GM20000 (cell line): ENCODE measurements at places on chromosomes 13 and 19.

GRCh38 chr13:110445722-110446574 lies 115.6 kb downstream of the RAB20 start:
- DNase-seq = no peak

GRCh38 chr19:54431255-54431838 lies 16.1 kb downstream of the TTYH1 start:
- no peak for DNase-seq

DNA sequence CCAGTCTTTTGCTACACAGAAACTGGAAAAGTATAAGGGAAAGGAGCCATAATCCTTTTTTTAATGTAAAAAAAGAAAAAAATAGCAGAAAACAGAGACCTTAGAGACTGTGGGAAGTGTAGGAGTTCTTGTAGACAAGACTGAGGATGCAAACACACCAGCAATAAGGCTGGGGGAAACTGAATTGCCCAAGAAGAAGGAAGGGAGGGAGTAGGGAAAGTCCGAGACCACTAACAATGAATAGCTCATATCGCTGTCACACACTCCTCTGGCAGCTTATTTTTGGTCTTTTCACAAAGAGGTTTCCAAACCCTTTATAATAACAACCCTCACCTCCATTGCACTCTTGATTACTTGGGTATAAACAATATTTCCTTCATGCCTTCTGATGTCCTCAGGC lies 952.0 kb downstream of the SLITRK5 start:
- no peak for DNase-seq

- DNase-seq = no peak
Measured at GRCh38 chr19:4359627-4360000, 16.3 kb downstream of the MPND start.

DNA sequence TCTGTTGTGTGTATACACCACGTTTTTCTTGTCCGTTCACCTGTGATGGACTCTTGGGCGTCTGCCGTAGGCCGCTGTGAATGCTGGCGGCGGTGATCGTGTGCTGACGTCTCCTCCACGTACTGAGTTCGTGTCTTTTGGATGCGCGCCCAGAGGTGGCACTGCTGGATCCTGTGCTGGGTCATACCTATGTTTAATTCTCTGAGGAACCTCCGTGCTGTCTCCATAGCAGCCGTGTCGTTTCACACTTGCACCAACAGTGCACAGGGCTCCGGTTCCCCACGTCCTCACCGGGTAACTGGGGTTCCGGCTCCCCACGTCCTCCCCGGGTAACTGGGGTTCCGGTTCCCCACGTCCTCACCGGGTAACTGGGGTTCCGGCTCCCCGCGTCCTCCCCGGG lies 56.2 kb downstream of the ATP11A start:
- DNase-seq = no peak

DNA sequence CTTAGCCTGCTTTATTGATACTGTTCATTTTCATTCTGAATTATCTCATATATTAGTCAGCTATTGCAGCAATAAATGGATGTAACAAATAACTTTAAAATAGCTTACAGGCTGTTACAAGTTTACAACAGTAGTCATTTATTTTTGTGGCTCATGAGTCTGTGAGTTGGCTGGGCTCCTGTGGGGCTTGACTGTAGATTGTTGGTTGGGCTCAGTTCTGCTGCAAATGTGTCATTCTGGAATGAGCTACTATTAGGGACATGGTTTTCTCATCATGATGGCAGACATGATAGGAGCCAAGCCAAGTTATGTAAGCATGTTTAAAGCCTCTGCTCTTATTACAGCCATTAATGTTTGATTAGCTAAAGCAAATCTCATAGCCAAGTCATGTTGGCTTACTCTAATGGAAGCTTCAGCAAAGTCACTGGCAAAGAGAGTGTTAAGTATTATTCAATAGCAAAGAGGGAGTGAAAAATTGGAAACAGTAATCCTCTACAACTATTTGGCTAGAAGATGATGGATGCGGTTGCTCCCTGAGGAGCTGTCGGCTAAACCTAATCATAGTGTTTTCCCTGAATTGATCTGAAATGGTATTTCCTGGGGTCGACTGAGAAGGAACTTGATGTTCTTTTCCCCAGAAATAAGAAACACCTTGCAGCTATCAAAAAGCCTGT lies 391.3 kb downstream of the TDRD3 start:
- DNase-seq = no peak

DNA sequence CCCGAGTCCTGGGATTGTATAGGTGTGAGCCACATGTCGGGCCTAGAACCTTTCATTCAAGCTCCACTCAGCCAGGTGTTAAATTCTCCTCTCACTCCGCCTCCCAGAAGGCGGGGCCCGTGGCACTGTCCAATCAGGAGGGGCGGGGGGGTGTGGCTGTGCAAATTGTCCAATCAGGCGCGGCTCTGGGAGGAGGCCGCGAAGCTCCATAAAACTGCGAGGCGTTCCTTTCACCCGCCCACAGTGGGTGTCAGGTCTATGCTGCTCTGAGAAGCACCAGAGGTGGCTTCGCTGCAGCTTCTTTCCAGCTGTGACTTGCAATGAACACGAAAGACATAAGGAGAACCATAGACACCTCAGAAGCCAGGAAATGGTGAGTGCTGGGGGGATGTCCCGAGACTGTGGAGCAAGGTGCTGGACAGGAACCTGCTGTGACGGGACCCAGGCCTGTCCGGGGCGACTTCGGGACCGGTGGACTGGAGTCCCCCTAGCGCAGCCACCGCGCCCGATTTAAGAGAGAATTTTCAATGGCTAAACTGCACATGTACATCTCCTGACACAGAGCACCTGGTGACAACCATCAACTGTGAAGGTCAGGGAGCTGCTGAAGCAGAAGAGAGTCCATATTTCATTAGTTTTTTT lies 3.0 kb upstream of the ZNF136 start:
- no peak for DNase-seq

DNA sequence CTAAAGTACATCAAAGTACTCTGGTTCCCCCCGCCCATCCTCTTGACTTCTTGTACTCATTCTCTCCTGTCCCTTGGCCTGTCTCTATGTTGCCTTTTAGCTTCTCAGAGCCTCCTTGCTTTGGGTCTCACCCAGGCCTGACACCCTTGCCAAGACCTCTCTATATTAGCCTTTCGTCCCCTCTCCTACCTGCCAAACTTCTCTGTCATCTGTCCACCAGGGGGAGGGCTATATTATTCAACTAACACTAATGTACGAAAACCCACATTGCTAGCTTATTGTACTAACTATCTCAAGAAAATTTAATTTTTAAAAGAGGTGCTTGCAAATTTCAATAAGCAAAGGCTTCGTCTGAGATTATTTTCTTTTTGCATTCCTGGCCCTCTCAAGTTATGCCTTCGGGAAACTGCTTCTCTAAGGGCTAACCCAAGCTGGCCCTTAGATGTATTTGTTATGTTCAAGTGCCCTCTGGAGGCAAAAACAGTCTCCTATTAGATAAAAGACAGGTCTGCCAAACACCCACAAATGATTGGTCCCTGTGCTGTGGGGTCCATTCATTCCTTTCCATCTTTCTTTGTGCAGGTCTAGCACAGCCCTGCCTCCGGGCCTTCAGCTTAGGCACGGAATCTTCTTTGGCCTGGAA lies 6.3 kb upstream of the MRPS31 start:
- peak; percentile 61 for DNase-seq
